ENCODE measurements at places on chromosomes 7 and 10.

DNA sequence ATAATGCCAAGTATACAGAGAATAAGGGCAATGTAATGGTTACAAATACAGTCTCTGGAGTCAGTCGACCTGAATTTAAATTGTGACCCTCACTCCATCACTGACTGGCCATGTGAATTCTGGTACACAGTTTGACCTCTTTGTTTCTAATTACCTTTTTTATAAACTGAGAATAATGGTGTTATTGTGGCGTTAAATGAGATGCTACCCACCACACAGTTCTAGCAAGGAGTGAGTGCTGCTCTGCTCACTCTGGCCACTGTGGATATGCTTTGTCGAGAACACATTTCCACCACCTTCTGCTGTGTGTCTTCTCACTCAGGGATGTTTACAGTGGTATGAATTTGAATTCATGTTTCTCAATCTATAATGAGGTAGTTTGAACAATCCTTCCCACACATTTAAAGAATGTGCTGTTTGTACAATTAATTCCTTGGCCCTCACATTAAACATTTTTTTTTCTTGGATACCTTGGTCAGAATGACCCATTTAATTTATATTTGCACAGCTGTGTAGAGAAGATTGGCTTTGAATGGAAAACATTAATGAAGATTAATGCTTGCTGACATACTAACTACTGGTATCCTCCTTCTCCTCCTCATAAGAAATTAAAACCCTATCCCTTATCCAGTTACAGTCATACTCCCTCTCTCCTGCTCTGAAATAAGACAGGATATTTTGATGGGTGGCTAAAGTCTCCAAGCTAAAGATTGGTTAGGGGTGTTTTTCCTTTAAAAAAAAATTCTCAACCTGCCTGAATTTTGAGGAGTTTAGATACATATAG is 42.4 kb downstream of the PLCE1 start:
- no peak for DNase-seq

GRCh38 chr10:61951144-61951483 is 49.6 kb downstream of the ARID5B start:
- DNase-seq: no peak

DNA sequence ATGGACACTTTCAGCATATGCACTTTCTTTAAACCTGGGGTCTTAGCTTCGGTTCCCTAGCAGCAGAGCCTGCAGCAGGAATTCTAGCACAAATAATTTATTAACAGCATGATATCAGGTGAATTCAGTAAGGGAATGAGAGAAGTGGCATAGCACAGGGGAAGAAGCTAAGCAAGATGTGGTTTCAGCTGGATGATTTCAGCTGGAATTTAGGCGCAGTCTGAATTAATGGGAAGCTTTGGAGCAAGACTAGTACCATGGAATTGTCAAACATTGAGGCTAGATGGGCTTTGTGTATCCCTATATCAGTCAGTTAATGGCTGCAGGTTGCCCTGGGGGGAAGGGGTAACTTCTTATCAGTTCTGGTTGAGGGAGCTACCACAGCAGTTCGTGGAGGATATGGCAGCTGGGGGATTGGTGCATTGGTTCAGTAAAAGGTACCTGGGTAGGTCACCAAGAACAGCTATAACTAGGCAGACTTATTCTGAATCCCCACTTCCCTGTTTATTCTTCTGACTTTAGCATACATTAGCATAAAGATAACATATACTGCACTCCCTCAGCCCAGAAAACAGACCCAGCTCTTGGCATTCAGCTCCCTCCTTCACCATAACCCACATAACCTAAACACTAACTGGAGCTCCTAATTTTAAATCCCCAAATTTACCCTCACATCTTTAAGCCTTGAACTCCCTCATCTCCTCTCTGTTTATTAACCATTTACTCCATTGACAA is 46.8 kb upstream of the NAMPT start:
- DNase-seq: no peak

GRCh38 chr7:152710153-152710442 is 34.2 kb upstream of the XRCC2 start:
- no peak for DNase-seq

GRCh38 chr7:47551668-47552440 is 30.1 kb downstream of the TNS3 start:
- DNase-seq: peak; percentile 74

GRCh38 chr10:70331486-70332268 is 47.9 kb upstream of the NPFFR1 start:
- DNase-seq: peak; percentile 66

DNA sequence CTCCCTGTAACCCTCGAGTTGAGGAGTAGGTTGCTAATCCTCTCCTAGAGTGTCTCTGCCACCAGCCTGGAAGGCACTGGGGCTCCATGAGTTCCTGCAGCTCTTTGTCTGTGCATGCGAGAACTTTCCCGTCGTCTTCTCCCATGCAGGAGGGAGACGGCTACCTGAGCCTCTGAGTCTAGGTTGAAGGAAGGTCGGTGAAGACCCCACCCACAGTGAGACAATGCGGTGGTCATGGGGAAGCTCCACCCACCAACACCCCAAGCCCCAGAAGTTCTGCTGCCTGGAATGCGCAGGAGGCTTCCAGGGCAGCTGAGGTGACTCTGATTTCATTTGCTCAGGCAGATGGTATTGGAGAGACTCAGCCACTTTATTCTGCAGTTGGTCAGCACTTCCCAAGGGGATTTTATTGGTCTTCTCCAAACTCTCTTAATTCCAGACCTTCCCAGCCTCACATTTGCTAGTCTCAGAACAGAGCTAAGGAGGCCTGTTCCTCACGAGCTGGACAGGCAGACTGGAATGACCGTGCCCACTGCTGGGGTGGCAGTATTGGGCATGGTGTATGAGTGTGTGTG is 36.5 kb downstream of the PTPRE start:
- DNase-seq: peak; percentile 53

- DNase-seq: no peak
Measured at GRCh38 chr10:116891208-116891607, 41.9 kb downstream of the ENO4 start.
